Pancreas (tissue), 10 donors: ENCODE measurements at places on chromosomes 7 and 10. TPM values are rescaled to one million over a fixed set of nuclear protein-coding genes. Genes with fewer than 3 reads are reported as not detected.

The ZNF511 gene
- 40.3 TPM for polyA plus RNA-seq

The IKZF1 gene
- 0.70 TPM for polyA plus RNA-seq

The CXCL12 gene
- 35.9 TPM for polyA plus RNA-seq

The IFIT3 gene
- polyA plus RNA-seq: 2.3 TPM

The BTBD16 gene
- 0.52 TPM for polyA plus RNA-seq

The MLXIPL gene
- 146 TPM for polyA plus RNA-seq

The FAM25C gene
- polyA plus RNA-seq: not detected

The PRKCQ gene
- polyA plus RNA-seq: 1.6 TPM

GRCh38 chr10:102632394-102633111 is 11.7 kb upstream of the TRIM8 start:
- DNase-seq: no peak
- H3K4me3 ChIP-seq: no peak overlapping the region
- no peaks in the 10 kb centered on the region for H3K27me3 ChIP-seq
- no peaks in the 10 kb centered on the region for H3K36me3 ChIP-seq
- peaks cover 6% of the 10 kb centered on the region for H3K4me1 ChIP-seq
- H3K27ac ChIP-seq: no peak overlapping the region

- no peaks in the 10 kb centered on the region for H3K4me1 ChIP-seq
- DNase-seq: peak; percentile 27
- no peak overlapping the region for H3K27ac ChIP-seq
- H3K36me3 ChIP-seq: no peaks in the 10 kb centered on the region
- H3K4me3 ChIP-seq: no peak overlapping the region
These were observed 258.6 kb downstream of the PAXIP1 start for GRCh38 chr7:154744256-154744860.

- H3K36me3 ChIP-seq: no peaks in the 10 kb centered on the region
- no peak overlapping the region for H3K4me3 ChIP-seq
- peak; percentile 51 for DNase-seq
- peaks cover 12% of the 10 kb centered on the region for H3K4me1 ChIP-seq
These were observed 11.3 kb downstream of the CRYGN start for GRCh38 chr7:151428378-151429236.

DNA sequence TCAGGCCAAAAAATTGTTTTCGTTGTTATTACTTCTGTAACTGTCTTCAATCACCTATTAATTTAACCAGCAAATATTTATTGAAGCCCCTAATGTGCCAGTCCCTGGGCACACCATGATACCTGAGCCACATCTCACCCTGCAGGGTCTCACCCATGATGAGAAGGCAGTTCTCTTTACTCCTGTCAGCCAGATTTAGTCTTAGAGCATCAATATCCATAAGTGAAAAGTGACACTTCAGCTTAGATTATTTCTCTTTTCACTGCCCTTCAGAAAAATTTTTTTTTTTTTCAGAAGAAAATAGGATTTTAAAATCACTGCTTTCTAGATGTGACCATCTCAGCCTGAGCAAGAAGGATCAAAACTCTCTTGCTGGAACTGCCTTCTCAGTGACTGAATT is 258.6 kb upstream of the NFE2L3 start:
- peaks cover 37% of the 10 kb centered on the region for H3K4me1 ChIP-seq
- H3K27ac ChIP-seq: no peak overlapping the region
- no peaks in the 10 kb centered on the region for H3K27me3 ChIP-seq
- no peaks in the 10 kb centered on the region for H3K36me3 ChIP-seq
- peak overlapping the region; percentile 36 for H3K4me3 ChIP-seq
- DNase-seq: no peak

DNA sequence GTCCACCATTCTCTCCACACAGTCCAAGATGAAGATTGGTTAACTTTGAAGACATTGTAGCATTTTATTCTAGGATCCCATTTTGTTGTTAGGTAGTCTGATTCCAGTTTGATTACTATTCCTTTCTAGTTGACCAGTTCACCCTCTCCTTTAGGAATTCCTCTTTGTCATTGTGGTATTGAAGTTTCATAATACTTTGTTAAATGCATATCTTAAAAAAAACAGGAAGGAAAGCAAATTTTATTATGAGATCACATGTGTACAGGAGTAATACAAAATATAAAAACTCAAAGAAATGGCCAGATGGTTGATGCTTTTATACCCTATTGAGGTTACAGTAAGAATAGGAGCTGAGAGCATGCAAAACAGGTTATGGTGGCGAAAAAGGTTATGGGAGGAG is 15.5 kb upstream of the SEMA3C start:
- H3K27ac ChIP-seq: no peak overlapping the region
- no peaks in the 10 kb centered on the region for H3K27me3 ChIP-seq
- no peaks in the 10 kb centered on the region for H3K4me1 ChIP-seq
- no peak for DNase-seq
- H3K36me3 ChIP-seq: no peaks in the 10 kb centered on the region

GRCh38 chr10:118853916-118854315 is 99.1 kb upstream of the CACUL1 start:
- H3K27me3 ChIP-seq: no peaks in the 10 kb centered on the region
- H3K4me3 ChIP-seq: no peak overlapping the region
- no peaks in the 10 kb centered on the region for H3K4me1 ChIP-seq
- H3K36me3 ChIP-seq: no peaks in the 10 kb centered on the region

DNA sequence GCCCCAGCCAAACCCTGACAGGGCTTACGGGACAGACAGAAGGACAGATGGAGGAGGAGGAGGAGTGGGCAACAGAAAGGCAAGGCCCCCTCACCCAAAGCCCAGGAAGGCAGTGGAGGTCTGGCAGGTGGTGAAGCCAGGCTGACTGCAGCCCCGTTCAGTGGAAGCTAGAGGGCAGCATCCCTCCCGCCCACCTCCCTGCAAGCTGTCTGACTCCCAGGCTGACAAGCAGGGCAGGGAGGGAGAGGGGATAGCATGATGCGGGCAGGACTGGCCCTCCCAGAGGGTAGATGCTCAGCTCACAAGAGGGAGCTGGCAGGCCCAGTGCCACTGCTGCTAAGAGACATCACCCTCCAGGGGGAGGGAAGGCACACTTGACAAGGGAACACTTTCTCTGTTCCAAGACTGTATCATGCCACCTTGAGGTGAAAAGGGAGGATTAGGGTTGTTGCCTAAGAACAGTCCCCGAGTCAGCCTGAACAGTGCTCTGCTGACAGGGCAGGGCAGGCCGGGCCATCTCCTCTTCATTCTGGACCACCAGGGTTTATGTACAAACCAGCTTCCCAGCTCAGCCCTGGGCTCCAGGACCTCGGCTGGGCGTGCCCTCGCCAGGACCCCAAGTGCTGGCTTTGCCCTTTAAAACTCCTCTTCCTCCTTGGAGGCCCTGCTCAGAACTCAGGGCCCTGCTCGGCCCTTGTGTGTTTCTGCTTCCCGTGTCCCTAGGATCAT is 61.8 kb downstream of the RASGEF1A start:
- H3K36me3 ChIP-seq: no peaks in the 10 kb centered on the region
- H3K27ac ChIP-seq: no peak overlapping the region
- H3K4me1 ChIP-seq: no peaks in the 10 kb centered on the region
- DNase-seq: peak; percentile 33
- no peaks in the 10 kb centered on the region for H3K27me3 ChIP-seq

GRCh38 chr10:122911889-122912484 is 1.6 kb downstream of the FAM24A start:
- H3K27me3 ChIP-seq: no peaks in the 10 kb centered on the region
- no peak overlapping the region for H3K27ac ChIP-seq
- H3K36me3 ChIP-seq: no peaks in the 10 kb centered on the region
- DNase-seq: peak; percentile 81
- H3K4me3 ChIP-seq: no peak overlapping the region

- no peaks in the 10 kb centered on the region for H3K36me3 ChIP-seq
- H3K27me3 ChIP-seq: no peaks in the 10 kb centered on the region
- H3K27ac ChIP-seq: no peak overlapping the region
- no peak overlapping the region for H3K4me3 ChIP-seq
- DNase-seq: no peak
These were observed 345.1 kb downstream of the RNLS start for GRCh38 chr10:88237896-88238614.

DNA sequence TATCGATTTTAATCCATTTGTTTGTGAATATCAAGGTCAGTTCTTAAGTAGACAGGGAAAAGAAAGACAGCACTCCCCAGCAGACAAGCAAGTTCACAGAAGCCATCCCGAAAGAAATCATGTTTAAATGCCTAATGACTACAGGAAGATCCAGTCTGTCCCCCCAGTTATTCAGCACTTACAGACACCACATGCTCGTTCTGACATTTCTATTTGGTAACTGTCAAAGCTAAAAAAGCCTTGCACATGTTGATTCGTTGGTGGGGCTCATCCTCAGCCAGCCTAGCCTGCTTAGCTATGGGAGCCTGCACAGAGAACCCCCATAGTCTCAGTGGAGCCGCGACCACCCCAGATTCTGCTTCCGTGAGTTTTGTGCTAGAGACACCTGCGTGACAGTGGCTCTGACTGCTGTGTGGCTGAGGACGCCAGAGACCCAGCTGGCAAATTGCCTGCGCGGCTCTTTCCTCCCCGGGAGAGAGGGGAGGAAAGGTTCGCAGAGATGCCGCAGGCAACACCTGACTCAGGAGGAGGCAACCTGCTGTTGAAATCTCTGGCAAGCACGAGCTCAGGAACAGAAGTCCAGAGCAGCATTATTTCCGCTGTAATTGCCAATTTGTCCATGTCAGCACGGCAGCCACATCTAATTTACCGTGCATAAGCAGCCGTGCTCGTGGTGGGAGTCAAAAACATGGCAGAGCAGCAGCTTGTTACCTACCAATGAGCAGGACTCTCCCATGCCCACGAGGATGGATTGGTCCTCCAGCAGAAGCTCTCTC is 194.2 kb downstream of the GPAM start:
- no peak overlapping the region for H3K27ac ChIP-seq
- H3K4me3 ChIP-seq: no peak overlapping the region
- H3K4me1 ChIP-seq: no peaks in the 10 kb centered on the region
- H3K36me3 ChIP-seq: no peaks in the 10 kb centered on the region
- no peak for DNase-seq

- peaks cover 12% of the 10 kb centered on the region for H3K4me1 ChIP-seq
- H3K27ac ChIP-seq: no peak overlapping the region
- no peaks in the 10 kb centered on the region for H3K27me3 ChIP-seq
These were observed 41.2 kb downstream of the TNS3 start for GRCh38 chr7:47540387-47541350.

DNA sequence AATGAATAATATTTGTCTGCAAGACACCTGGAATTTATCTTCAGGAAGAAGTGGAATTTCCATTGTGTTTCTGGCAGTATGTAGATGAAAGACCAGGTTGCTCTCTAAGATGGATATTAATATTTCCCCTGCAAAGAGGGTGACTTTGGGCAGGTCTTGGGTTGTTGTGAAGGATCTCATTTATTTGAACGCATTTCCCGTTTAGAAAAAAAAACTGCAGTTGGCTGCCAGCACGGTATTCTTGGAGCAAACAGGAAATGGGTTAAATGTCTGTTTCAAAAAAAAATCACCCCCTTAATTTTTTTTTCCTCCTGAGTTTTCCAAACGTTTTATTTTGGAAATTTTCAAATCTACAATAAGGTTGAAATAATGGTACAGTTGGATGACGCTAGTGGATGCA is 11.5 kb downstream of the EIF4H start:
- H3K27ac ChIP-seq: no peak overlapping the region
- H3K4me1 ChIP-seq: peaks cover 51% of the 10 kb centered on the region
- H3K4me3 ChIP-seq: no peak overlapping the region
- H3K36me3 ChIP-seq: peaks cover 20% of the 10 kb centered on the region

GRCh38 chr7:117008118-117008885 is 55.0 kb downstream of the ST7 start:
- no peak overlapping the region for H3K4me3 ChIP-seq
- H3K36me3 ChIP-seq: no peaks in the 10 kb centered on the region
- H3K27ac ChIP-seq: no peak overlapping the region
- H3K4me1 ChIP-seq: peaks cover 3% of the 10 kb centered on the region
- DNase-seq: no peak

DNA sequence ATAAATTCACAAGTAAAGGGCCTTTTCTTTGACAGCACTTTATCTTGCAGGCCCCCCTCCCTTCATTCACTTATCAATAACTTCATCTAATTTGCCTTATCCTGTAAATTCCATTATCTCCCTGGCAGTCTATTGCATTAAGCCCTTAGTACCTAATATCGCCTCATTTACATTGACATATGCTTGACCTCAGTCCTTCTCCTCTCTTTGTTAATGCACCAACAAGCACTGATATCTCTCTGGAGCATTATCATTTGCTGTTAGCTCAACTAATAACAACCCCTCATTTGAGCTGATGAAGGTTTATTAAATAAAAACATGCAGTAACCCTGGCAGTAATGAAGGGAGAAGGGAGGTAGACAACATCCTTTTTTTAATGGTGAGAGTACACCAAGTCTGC is 46.8 kb downstream of the EXOC4 start:
- no peak for DNase-seq
- H3K27me3 ChIP-seq: no peaks in the 10 kb centered on the region
- peaks cover 10% of the 10 kb centered on the region for H3K4me1 ChIP-seq
- H3K36me3 ChIP-seq: no peaks in the 10 kb centered on the region
- no peak overlapping the region for H3K4me3 ChIP-seq
- no peak overlapping the region for H3K27ac ChIP-seq

GRCh38 chr10:23194966-23195845 is 3.1 kb downstream of the PTF1A start:
- H3K4me1 ChIP-seq: peaks cover 7% of the 10 kb centered on the region
- DNase-seq: peak; percentile 64
- no peaks in the 10 kb centered on the region for H3K27me3 ChIP-seq
- H3K27ac ChIP-seq: peak overlapping the region; percentile 95
- peak overlapping the region; percentile 48 for H3K4me3 ChIP-seq

- DNase-seq: no peak
- no peaks in the 10 kb centered on the region for H3K36me3 ChIP-seq
- no peak overlapping the region for H3K27ac ChIP-seq
- no peaks in the 10 kb centered on the region for H3K27me3 ChIP-seq
- no peak overlapping the region for H3K4me3 ChIP-seq
These were observed 482.9 kb upstream of the AKR1E2 start for GRCh38 chr10:4343091-4343490.

DNA sequence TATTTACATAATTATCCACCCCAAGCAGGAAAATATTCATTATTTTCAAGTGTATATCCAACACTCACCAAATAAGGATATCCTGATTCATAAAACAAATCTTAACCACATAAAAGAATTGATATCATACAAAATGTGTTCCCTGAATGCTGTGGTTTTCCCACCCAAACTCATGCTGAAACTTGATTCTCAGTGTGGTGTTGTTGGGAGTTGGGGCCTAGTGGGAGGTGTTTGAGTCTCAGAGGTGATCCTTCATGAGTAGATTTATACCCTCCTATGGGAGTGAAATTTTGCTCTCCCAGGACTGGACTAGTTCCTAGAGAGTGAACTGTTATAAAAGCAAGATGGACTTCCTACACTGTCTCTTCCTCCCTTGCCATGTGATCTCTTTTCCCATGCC is 1028.3 kb downstream of the SORCS1 start:
- DNase-seq: no peak
- H3K36me3 ChIP-seq: no peaks in the 10 kb centered on the region
- no peaks in the 10 kb centered on the region for H3K27me3 ChIP-seq

GRCh38 chr10:101783736-101784118 is 481 bp upstream of the NPM3 start:
- H3K4me1 ChIP-seq: peaks cover 3% of the 10 kb centered on the region
- H3K4me3 ChIP-seq: peak overlapping the region; percentile 33
- H3K36me3 ChIP-seq: peaks cover 12% of the 10 kb centered on the region
- H3K27ac ChIP-seq: no peak overlapping the region
- DNase-seq: no peak
